Dermis blood vessel endothelial cell (primary cell): ENCODE measurements at places on chromosomes 4 and X. TPM values are rescaled to one million over a fixed set of nuclear protein-coding genes. Genes with fewer than 3 reads are reported as not detected.

DNA sequence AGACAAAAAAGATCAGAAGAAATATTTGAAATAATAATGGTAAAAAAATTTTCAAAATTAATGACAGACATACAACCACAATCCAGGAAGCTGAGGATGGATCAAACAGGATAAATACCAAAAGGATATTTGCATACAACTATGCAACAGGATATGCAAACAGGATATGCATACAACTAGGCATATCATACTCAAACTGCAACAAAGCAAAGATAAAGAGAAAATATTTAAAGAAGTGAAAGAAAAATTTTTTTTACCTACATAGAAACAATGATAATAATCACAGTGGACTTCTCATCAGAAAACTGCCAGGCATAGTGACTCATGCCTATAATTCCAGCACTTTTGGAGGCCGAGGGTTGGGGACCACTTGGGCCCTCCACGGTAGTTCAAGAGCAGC, 11.3 kb upstream of the DHX15 start:
- DNase-seq: no peak

DNA sequence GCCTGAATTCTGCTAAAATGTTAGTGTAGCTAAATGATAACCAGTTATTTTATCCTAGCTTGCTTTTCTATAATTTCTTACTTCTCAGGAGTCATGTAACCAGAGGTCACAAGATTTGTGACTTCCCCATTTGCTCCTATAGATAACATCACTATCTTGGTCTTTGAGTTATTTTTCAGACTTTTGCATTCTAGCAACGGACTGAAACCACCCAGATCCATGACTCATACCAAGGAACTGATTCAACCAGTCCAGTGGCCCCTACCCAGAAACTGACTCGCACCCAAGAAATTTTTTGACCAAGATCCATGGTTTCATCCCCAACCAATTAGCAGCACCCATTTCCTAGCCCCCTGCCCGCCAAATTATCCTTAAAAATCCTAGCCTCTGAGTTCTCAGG, 50.0 kb downstream of the IQCM start:
- no peak for DNase-seq

DNA sequence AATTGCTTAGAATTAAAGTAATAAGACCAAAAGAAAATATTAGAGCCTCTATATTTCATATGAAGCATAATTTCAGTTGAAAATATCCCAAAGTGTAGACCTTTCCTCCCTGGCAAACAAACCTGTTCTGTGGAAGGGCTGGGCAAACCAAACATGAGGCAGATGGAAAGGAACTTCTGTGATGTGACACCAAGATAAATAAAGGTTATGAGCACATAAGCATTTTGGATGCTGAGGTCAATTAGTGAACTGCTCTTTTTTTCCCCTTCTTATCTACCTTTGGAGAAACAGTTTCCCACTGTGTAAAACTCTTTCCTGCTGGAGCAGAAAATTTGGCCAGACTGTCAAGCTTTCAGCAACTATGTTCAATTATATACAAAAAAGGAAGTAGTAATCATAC, 109.6 kb upstream of the STIM2 start:
- no peak for DNase-seq

GRCh38 chr4:37561803-37562207, 124.4 kb downstream of the RELL1 start:
- peak; percentile 68 for DNase-seq

DNA sequence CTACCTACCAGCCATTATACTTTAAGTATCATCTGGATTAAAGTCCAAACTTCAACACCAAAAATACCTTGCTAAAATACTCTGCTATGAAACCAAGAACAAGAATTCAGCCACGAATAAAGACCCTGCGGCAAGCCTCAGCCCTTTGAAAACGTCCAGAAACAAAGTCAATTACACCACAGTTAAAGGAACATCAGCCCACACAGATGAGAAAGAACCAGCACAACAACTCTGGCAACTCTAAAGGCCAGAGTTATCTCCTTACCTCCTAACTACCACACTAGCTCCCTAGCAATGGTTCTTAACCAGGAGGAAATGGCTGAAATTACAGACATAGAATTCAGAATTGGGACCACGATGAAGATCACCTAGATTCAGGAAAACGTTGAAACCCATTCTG, 23.4 kb downstream of the ABCB7 start:
- DNase-seq: no peak

DNA sequence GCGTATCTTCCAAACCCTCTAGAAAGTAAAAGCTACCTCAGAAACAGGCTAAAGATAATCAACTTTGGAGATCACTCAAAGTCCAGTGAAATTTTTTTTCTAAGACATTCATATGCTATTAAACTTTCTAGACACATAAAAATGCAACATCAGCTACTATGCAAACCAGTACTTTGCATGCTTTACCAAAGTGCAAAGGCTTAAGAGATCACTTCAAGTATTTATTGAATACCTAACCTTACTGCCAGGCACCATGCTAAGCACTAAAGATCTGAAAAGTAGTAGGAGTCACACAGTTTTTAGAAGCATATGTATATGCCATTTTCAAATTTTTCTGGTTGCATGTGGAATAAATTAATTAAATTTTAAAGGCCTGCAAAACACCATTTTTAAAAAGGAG, 115.8 kb downstream of the THOC2 start:
- no peak for DNase-seq

- no peak for DNase-seq
Measured at GRCh38 chr4:185576962-185577950, 41.9 kb upstream of the PDLIM3 start.

DNA sequence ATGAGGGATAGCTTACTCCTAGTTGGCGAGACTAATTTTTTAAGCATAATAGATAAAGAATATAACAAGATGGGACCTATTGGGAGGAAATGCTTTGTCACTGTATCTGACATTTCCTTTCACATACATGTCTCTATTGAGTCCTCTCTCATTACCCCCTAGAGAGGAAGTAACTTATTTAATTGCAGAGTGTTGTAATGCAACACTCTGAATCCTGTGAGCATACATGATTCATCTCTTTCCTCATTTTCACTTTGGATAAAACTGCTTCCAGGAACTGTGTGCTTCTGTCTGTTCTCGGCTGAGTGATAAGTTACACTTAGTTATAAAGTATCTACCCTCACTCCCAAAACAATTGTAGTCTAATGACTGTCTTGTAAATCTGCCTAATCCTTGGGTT, 266.1 kb upstream of the ANXA10 start:
- DNase-seq: no peak

Gene PPARGC1A
- total RNA-seq: 1.4 and 1.5 TPM in 2 replicates

Gene KDR
- total RNA-seq: 292 and 321 TPM in 2 replicates

Gene BCORL1
- total RNA-seq: 3.4 and 7.1 TPM in 2 replicates
